ENCODE measurements at places on chromosomes 6 and 20.

GRCh38 chr20:59817406-59817805 lies 116.0 kb downstream of the SYCP2 start:
- peak; percentile 46 for DNase-seq

GRCh38 chr20:3557237-3557785 lies 86.5 kb downstream of the ATRN start:
- no peak for DNase-seq

- DNase-seq = no peak
Observed at GRCh38 chr20:33688938-33689424, 2.8 kb upstream of the E2F1 start.

- no peak for DNase-seq
Observed at GRCh38 chr6:164109770-164110140, 695.2 kb downstream of the QKI start.

- no peak for DNase-seq
Observed at GRCh38 chr20:23493172-23493772, 2.4 kb downstream of the CST8 start.

DNA sequence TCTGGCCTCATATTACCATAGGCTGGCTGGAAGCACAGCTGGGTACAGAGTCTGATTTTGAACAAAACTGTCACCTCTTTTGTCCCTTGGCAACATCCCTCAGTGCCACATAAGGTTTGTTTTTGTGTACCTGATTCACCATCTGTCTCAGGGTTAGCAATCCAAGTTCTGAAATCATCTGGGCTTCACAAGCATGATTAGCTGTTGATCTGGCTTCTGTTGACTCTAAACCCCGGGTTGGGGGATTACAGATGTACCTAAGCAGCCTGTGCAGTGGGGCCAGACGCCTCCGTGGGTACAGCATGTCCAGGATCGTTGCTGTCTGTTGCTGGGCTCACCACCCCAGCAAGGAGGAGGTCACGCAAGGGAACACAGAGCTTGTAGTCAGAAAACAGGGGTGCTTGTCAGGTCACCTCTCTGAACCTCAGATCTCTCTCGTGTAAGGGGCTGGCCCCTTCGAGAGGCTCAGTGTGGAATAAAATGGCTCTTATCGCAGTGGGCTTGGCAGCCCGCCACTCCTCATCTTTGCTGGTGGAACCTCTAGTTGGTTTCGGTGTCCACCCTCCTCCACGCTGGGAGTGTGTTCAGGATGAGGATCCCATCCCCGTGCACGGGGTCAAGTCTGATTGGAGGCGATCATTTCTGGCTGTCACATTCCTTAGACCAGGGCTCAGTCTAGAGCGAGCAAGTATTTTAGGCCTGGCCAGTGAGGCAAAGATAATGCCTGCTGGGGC lies 39.2 kb upstream of the ZNF831 start:
- no peak for DNase-seq

DNA sequence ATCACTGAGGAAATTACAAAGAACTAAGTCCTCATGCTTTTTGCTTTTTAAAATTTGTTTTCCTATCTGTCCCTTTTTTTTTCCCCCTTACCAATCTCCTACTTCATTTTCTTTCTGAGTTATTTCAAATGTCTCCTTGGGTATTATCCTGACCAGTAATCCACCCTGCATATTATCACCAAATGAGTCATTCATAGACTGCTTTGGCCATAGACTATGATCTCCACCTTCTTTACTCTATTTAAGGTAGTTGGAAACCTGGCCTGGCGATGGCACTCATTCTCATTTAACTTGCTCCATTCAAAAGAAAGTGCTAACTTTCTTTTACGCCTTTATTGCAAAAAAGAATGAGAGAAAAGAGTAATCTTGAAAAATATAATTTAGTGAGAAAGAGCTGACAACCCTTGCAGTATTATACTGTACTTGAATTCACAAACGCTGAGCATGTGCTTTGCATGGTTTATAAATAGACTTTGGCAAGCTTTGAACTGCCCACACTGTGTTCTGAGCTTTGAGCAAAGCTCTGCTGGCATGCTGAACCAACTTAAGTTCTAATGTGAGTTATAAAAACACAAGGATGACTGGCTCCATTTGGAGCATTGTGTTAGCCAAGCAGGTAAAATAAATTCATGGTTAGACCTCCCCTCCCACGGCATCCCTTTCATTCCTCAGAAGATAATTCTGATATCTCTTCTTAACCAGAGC lies 198.9 kb downstream of the NKAIN2 start:
- DNase-seq = no peak

DNA sequence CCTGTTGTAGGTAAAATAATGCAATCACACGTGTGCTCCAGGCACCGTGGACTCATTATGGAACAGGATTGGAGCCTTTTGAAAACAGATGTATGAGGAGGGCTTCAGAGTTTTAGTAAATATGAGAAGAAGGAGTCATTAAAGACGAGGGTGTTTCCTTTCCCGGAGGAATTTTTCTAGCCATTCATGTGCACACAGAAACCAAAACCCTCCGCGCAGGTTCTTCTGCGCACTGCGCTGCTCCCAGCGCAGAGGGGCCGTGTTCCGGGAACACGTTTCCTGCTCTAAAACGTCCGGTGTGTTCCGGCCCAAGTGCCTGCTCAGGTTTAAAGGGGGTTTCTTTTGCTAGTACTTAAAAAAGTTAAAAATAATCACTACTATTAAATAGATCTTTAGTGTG lies 11.6 kb downstream of the GPR31 start:
- DNase-seq = no peak

- no peak for DNase-seq
Observed at GRCh38 chr20:48818481-48818987, 9.3 kb downstream of the PREX1 start.

DNA sequence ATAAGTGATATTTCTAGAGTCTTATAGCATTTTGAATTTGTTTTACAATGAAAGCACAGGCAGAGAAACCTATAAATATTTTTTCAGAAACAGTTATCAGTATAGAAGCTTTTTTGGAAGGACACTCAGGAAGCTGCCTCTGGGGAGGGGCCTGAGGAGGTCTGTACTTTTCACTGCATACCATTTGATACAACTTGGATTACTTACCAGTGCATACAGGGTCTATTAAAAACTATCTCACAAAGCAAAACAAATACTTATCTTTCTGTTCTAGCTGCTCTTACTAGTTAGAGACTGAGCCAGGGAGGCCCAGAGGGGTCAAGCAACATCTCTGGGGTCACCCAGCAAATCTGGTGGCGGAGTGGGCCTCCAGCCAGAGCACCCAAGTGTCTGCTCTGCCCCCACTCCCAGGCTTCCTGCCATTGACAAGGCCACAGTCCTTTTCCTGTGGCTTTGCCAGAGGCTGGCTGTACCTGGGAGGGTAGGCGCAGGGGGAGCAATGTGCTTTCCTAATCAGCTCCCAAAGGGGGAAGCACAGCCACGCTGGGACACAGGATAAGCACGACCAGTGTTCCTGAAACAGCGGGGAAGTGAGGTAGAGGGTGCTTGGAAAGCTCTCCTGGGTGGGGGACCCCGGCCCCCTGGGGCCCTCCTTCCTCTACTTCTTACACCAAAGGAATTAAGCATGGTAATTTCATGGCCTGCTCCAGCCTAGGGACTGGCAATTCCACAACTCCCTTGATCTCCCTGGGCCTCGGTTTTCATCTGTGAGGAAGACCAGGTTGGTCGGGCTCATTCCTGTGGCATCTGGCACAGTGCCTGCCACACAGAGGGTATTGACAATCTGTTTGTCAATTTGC lies 7.8 kb downstream of the TCF15 start:
- peak; percentile 63 for DNase-seq

DNA sequence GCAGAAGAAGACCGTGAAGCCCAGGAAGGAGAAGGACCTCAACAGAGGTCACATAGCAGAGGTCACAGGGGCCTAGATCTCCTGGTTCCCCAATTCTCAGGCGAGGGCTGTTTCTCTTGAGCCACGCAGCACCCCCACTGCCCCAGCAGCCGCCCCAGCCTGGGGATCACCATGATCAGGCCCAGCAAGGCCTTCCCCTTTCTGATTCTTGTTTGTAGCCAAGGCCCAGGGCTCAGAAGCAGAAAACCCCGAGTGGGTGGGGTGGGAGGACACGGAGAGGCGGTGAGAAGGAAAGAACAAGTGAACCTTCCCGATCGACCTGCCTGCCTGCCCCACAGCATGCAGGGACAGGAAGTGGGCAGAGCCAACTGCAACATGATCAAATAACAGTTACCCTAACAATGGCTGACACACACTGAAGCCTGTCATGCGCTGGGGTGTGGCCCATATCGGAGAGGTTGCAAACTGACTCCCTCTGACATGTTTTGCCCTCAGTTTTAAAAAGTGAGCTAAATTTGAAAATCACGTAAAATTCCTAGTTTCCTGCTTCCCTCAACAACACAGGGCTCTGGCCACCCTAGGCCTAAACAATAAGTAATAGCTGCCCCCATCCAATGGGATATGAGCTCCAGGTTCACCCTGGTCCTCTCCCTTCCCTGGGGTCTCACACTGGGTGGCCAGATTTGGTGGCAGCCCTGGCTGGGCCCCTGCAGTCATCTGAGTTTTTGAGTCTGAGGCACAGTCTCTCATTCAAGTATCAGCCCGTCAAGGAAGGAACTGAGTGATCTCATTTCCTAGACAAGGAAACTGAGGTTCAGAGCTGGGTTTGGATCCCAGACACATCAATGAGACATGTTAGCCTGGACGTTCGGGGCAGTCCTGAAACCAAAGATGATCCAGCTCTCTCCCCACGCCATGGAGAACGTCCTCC lies 6.5 kb downstream of the PEDS1 start:
- peak; percentile 77 for DNase-seq

DNA sequence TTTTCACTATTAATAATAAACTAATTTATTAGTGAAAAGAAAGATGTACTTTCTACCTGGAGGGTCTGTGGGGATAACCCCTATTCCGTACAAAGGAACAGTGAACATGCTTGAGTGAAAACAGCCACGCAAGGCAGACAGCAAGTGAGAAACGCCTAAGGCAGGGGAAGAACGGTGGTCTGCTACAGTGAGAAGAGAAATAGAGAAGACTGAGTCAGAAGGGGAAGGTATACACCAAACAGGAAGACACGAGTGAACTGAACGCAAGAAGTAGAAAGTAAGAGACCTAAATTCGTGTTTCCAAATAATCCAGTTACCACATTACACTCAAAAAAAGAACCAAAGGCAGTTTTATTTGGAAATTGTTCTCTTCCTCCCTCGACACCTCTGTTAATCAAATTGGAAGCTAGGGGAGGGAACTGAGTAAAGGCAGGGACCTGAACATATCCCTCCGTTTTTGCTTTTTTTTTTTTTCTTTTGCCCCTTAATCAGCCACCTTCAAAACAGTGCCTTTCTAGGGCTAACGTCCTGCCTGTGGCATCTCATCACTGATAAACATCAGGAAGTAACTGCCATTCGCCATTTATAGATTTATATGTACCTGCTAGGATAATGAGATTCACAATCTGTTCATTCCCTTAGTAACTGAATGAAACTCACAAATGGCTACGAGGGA lies 48.9 kb downstream of the ATXN1 start:
- no peak for DNase-seq

DNA sequence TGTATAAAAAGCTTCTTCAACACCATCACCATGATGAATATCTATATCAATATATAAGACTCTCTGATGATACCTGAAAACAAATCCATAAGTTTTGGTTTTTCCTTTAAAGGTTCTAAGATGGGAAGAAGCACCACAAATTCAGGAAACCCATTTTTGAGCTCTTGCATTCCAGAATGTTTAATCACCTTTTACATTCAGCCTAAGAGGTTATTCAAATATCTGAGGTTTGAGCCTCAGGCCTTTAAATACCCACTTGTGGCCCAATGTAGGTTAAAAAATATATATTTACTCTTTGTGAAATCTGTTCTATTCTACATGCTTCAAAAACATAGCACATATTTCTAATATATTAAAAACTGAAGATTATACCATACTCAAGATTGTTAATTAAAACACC lies 17.6 kb downstream of the HDAC2 start:
- DNase-seq = no peak

DNA sequence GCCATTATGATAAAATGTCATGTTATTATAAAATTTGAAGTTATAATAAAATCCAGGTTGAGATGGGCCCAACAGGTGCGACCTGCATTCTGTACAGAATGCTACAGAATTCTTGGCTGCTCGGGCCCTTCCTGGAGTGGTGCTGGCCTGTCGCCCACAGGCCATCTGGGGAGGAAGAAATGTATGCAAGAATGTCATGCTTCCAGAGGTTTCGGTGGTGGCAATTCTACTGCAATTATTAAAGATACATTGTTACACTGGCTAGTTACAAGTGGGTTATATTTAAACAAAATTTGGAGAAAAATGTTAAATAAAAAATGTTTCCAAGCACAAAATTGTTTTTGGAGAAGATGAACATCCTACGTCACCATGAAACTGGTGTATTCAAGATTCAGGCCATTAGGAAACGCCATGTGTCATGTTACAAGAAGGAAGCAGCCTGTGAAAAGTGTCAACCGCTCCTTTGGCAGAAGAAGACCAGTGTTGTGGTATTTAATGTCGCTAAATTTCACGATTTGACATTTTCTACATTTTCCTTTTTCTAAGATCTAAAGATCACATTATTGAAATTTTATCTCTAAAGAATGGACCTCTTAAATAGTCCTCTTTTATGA lies 7.1 kb downstream of the RAMACL start:
- DNase-seq = no peak

DNA sequence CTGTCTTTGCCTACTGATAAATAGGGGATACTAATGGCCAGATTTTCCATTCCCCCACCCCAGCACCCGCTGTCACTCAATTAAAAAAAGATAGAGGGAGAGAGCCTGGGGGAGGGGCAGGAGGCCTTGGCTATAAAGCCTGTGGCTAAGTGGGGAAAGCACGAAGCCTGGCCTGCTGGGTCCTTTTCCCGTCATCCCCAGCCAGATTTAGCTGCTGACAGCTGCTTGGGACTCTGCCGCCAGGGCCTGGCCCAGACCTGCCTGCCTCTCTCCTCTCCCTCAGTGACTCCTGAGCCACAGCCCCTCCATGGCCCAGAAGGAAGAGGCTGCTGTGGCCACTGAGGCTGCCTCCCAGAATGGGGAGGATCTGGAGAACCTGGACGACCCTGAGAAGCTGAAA lies at the start of gene APOBEC2:
TSS of gene APOBEC2 (plus strand) at position 162 of the 400 bp plus-strand sequence. CDS start at position 308, 146 bp downstream.
- DNase-seq = peak; percentile 66

- no peak for DNase-seq
Observed at GRCh38 chr6:75643173-75643572, 41.5 kb downstream of the SENP6 start.

- no peak for DNase-seq
Observed at GRCh38 chr20:49320460-49320859, 42.6 kb upstream of the ZNFX1 start.

- DNase-seq = no peak
Observed at GRCh38 chr20:4898282-4899244, 102.7 kb downstream of the SLC23A2 start.

DNA sequence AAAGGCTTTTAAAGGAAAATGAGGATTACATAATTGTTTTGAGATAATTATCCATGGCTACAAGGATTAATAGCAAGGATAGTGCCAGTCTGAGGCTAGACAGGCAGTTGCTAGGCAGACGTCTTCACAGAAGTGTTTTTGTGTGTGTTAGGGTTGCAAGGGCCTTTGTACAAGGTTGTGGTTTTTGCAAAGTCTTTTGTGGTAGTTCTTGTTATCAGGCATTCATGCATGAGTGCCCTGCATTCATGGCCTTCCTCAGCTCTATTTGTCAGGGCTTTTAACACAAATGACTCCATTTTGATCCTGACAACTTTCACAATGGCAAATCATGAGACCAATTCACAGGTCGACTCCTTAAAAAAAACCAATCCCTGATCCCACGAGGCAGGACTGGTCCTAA lies 68.1 kb upstream of the TXNDC5 start:
- no peak for DNase-seq

Measured in right atrium auricular region (tissue), 2 donors.